ENCODE measurements at places on chromosomes 2 and 18. TPM values are rescaled to one million over a fixed set of nuclear protein-coding genes. Genes with fewer than 3 reads are reported as not detected.
A peak's percentile ranks its signal among the peaks of the same experiment; 100 is the strongest.

DNA sequence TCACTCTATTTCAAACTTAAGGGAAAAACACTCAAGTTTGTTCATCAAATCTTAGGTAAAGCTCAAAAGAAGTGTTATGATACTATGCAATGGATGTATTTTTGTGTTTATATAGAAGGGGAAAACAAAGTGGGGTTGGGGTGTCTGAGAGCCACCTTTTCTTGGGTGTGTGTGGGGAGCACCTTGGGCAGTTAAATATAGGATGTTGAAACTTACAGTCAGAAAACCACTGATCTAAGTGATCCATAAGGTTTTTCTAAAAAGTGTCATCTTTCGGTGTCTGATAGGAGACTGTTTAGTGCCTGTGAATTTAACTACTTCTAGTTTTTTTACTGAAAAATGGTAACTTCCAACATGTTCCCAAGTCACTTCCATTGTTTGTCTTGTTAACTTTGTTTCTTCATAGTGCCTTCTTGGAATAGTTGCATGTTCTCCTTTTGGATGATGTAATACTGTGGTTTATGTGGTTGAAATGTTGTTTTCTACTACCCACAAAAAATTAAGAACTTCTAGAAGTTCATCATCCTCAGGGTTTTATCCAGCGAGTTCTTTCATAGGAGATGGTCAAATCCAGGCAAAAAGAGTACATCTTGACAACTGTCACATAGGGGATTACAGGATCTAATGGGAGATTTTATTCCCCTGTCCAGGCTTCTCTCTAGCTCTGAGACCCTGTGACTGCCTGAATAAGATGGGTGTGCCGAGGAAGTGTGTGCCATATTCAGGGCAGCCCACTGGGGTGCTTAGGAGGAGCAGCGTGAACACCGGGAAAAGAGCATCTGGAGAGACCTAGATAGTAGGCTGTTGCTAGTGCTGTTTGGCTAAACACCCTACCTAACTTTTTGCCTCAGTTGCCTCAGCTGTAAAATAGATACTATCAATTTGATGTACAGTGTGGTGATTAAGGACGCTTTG, 46.2 kb downstream of the CAB39 start:
- H3K4me1 ChIP-seq, result peaks cover 35% of the 10 kb centered on the region
- H3K27me3 ChIP-seq, result no peaks in the 10 kb centered on the region
- peaks cover 32% of the 10 kb centered on the region for H3K36me3 ChIP-seq
- peak overlapping the region; percentile 31 for H3K4me3 ChIP-seq
- peak overlapping the region; percentile 63 for H3K27ac ChIP-seq

BCL2L11 gene
- 0.43 TPM for polyA plus RNA-seq

MOGAT1 gene
- polyA plus RNA-seq, result not detected

- no peaks in the 10 kb centered on the region for H3K36me3 ChIP-seq
- peak; percentile 72 for DNase-seq
- H3K27me3 ChIP-seq, result no peaks in the 10 kb centered on the region
- H3K4me1 ChIP-seq, result peaks cover 22% of the 10 kb centered on the region
- peak overlapping the region; percentile 83 for H3K27ac ChIP-seq
These were observed 58.3 kb downstream of the DOCK10 start for GRCh38 chr2:224983712-224984554.

- H3K27ac ChIP-seq, result no peak overlapping the region
- H3K4me3 ChIP-seq, result no peak overlapping the region
- H3K36me3 ChIP-seq, result no peaks in the 10 kb centered on the region
These were observed 533.6 kb upstream of the FSHR start for GRCh38 chr2:49687918-49688317.

DNA sequence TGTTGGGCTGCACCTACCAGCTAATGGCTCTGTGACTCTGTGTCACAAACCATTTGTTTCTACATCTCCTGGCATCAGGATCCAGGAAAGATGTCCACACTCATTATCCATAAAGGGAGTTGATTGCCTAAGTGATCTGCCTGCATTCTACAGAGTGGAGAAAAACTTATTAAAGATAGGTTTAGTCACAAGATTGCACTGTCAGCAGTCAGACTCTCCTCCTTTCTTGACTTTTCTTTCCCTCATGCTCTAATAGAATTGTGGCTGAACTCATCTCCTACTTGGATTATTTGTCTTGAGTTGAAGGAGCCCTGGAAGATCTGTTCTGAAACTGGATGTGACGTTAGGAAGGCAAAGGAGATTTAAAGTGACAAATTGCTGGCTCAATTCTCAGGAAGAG, 152.7 kb downstream of the SLC8A1 start:
- no peaks in the 10 kb centered on the region for H3K27me3 ChIP-seq
- no peaks in the 10 kb centered on the region for H3K36me3 ChIP-seq
- DNase-seq, result no peak
- H3K4me3 ChIP-seq, result no peak overlapping the region
- H3K27ac ChIP-seq, result no peak overlapping the region

ALLC gene
- not detected for polyA plus RNA-seq

- H3K27me3 ChIP-seq, result no peaks in the 10 kb centered on the region
- peaks cover 19% of the 10 kb centered on the region for H3K36me3 ChIP-seq
- no peak overlapping the region for H3K27ac ChIP-seq
- H3K4me3 ChIP-seq, result no peak overlapping the region
- DNase-seq, result no peak
These were observed 90.1 kb downstream of the EPAS1 start for GRCh38 chr2:46387292-46387691.

GRCh38 chr18:54218299-54218698, 6.2 kb downstream of the MBD2 start:
- no peaks in the 10 kb centered on the region for H3K27me3 ChIP-seq
- peaks cover 31% of the 10 kb centered on the region for H3K4me1 ChIP-seq
- H3K4me3 ChIP-seq, result no peak overlapping the region
- H3K27ac ChIP-seq, result no peak overlapping the region
- H3K36me3 ChIP-seq, result no peaks in the 10 kb centered on the region

DNA sequence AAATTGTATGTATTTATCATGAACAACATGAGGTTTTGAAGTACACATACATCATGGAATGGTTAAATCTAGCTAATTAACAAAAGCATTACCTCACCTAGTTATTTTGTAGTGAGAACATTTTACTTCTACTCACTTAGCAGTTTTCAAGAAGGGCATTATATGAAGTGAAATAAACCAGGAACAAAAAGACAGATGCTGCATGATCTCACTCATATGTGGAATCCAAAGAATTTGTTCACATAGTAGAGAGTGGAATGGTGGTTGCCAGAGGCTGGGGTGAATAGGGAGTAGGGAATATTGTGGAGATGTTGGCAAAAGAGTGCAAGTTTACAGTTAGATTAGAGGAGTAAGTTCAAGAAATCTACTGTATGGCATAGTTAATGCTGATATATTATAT, 292.0 kb downstream of the ASXL3 start:
- no peaks in the 10 kb centered on the region for H3K4me1 ChIP-seq
- H3K36me3 ChIP-seq, result no peaks in the 10 kb centered on the region
- H3K27me3 ChIP-seq, result no peaks in the 10 kb centered on the region
- H3K4me3 ChIP-seq, result no peak overlapping the region
- H3K27ac ChIP-seq, result no peak overlapping the region
- DNase-seq, result no peak

- H3K4me1 ChIP-seq, result peaks cover 15% of the 10 kb centered on the region
- peak; percentile 87 for DNase-seq
- H3K4me3 ChIP-seq, result no peak overlapping the region
- H3K27me3 ChIP-seq, result no peaks in the 10 kb centered on the region
- peaks cover 4% of the 10 kb centered on the region for H3K36me3 ChIP-seq
These were observed 69.3 kb downstream of the NOL10 start for GRCh38 chr2:10620481-10620880.

UGT1A4 gene
- polyA plus RNA-seq, result not detected

GRCh38 chr18:32302806-32303205, 113.0 kb downstream of the MEP1B start:
- H3K4me3 ChIP-seq, result no peak overlapping the region
- H3K27me3 ChIP-seq, result no peaks in the 10 kb centered on the region
- no peaks in the 10 kb centered on the region for H3K36me3 ChIP-seq

EFR3B gene
- polyA plus RNA-seq, result 0.75 TPM

GRCh38 chr2:3624059-3624794, 29.3 kb downstream of the COLEC11 start:
- H3K27ac ChIP-seq, result no peak overlapping the region
- H3K4me3 ChIP-seq, result no peak overlapping the region
- no peaks in the 10 kb centered on the region for H3K4me1 ChIP-seq
- H3K27me3 ChIP-seq, result 0 out of 2 replicates have a peak, but pooled peaks cover 10% of the 10 kb centered on the region
- DNase-seq, result no peak

DNA sequence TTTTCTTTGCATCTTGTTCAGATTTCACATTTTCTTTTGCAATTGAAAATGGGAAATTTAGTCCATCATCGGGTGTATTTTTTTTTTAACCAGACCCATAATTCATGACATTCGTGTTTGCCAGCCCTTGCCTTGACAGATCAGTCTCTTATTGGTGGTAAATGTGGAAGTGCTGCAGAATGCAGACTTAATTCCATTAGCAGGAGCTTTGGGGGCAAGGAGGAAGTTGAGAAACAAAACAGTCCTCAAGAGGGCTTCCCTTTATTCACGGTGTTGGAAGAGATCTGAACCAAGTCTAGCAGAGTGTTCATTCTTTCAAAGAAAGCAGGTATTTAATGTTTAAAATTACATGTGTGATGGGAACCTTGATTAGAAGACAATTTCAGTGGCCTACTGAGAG, 16.6 kb upstream of the RPE start:
- no peak for DNase-seq
- no peaks in the 10 kb centered on the region for H3K4me1 ChIP-seq
- H3K4me3 ChIP-seq, result no peak overlapping the region
- H3K36me3 ChIP-seq, result no peaks in the 10 kb centered on the region
- H3K27me3 ChIP-seq, result no peaks in the 10 kb centered on the region
- no peak overlapping the region for H3K27ac ChIP-seq

DNA sequence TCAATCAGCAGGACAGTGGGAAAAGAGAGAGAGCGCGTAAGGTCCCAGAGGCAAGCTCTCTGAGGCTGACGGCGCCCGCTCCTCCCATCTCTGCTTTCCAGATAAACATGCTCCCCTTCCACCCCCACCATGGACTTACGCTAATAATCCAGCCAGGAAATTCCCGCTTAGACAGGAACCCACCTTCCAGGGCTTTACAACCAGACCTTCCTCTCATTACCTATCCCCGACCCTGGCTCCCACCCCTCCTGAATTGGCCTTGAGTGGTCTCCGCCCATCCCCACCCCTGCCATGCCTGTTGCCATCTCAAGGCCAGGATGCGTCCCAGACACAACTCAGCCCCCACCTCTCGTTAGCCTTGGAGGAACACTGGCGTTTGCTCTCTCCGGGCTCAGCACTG, 131.1 kb downstream of the SMAD2 start:
- H3K27me3 ChIP-seq, result no peaks in the 10 kb centered on the region
- H3K4me1 ChIP-seq, result no peaks in the 10 kb centered on the region
- H3K4me3 ChIP-seq, result no peak overlapping the region

- no peaks in the 10 kb centered on the region for H3K27me3 ChIP-seq
- no peaks in the 10 kb centered on the region for H3K4me1 ChIP-seq
- H3K27ac ChIP-seq, result no peak overlapping the region
- H3K36me3 ChIP-seq, result no peaks in the 10 kb centered on the region
These were observed 129.8 kb upstream of the CAB39 start for GRCh38 chr2:230582851-230583283.

DNA sequence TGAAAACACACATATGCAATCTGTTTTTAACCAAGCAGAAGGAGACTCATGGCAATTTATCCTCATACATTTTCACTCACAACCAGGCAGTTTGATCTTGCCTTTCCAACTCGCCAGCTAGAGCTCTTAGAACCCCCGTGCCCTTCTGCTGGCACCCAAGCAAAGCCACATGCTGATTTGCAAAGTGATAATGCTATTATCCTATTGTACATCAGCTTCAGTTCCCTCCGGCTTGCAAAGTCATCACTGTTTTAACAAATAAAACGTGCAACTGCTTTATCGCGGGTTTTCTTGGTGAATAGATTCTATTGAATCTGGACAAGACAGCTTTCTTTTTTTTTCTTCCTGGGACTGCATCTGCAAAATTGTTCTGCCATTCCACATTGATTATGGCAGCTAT, 314.6 kb downstream of the LNPK start:
- no peak overlapping the region for H3K27ac ChIP-seq
- peaks cover 26% of the 10 kb centered on the region for H3K27me3 ChIP-seq

DNA sequence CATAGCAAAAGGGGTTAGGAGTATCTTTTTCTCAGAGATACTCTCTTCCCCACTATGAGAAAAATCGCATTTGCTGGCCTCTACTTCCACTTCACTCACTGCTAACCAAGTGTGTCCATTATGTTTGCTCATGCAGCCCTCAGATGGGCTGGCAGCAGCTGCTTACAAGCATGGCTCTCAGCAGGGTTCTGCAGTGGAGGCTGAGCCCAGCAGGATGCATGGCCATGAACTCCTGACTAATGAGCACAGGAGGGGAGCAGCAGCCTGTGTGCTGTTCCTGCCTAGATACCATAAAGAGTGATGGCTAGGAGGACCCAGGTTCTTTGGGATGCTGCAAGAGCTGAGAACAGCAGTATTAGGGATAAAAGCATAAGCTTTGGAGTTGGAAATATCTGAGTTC, 316.9 kb upstream of the THSD7B start:
- H3K4me1 ChIP-seq, result no peaks in the 10 kb centered on the region
- H3K27me3 ChIP-seq, result no peaks in the 10 kb centered on the region
- no peak overlapping the region for H3K27ac ChIP-seq
- H3K36me3 ChIP-seq, result no peaks in the 10 kb centered on the region
- H3K4me3 ChIP-seq, result no peak overlapping the region

- H3K36me3 ChIP-seq, result no peaks in the 10 kb centered on the region
- H3K4me1 ChIP-seq, result no peaks in the 10 kb centered on the region
- no peaks in the 10 kb centered on the region for H3K27me3 ChIP-seq
- H3K27ac ChIP-seq, result no peak overlapping the region
These were observed 93.9 kb downstream of the VWC2L start for GRCh38 chr2:214504599-214505376.

- H3K27me3 ChIP-seq, result no peaks in the 10 kb centered on the region
- H3K4me3 ChIP-seq, result peak overlapping the region; percentile 3
- no peak overlapping the region for H3K27ac ChIP-seq
- H3K4me1 ChIP-seq, result peaks cover 17% of the 10 kb centered on the region
These were observed 2.2 kb upstream of the SERPINB12 start for GRCh38 chr18:63539904-63540510.

GRCh38 chr2:154203206-154203605, 331.5 kb downstream of the GALNT13 start:
- H3K4me3 ChIP-seq, result no peak overlapping the region
- no peaks in the 10 kb centered on the region for H3K4me1 ChIP-seq
- no peaks in the 10 kb centered on the region for H3K36me3 ChIP-seq
- H3K27ac ChIP-seq, result no peak overlapping the region
- no peaks in the 10 kb centered on the region for H3K27me3 ChIP-seq
- no peak for DNase-seq

- no peak for DNase-seq
- H3K4me3 ChIP-seq, result no peak overlapping the region
- H3K36me3 ChIP-seq, result no peaks in the 10 kb centered on the region
- no peak overlapping the region for H3K27ac ChIP-seq
- H3K27me3 ChIP-seq, result no peaks in the 10 kb centered on the region
These were observed 206.9 kb upstream of the FSIP2 start for GRCh38 chr2:185531721-185532120.

- H3K4me1 ChIP-seq, result no peaks in the 10 kb centered on the region
- DNase-seq, result no peak
- no peak overlapping the region for H3K4me3 ChIP-seq
- no peak overlapping the region for H3K27ac ChIP-seq
- no peaks in the 10 kb centered on the region for H3K27me3 ChIP-seq
These were observed 44.4 kb downstream of the RAB27B start for GRCh38 chr18:54872681-54873080.
